ENCODE measurements at places on chromosomes 6 and 20.

- no peak for DNase-seq
These were observed at the start of gene SLC22A7 for GRCh38 chr6:43297644-43298564. TSS of gene SLC22A7 (plus strand) at chr6:43298260. CDS start at chr6:43298359, 99 bp downstream.

- DNase-seq, result no peak
These were observed 10.3 kb downstream of the RSPO4 start for GRCh38 chr20:991850-992249.

DNA sequence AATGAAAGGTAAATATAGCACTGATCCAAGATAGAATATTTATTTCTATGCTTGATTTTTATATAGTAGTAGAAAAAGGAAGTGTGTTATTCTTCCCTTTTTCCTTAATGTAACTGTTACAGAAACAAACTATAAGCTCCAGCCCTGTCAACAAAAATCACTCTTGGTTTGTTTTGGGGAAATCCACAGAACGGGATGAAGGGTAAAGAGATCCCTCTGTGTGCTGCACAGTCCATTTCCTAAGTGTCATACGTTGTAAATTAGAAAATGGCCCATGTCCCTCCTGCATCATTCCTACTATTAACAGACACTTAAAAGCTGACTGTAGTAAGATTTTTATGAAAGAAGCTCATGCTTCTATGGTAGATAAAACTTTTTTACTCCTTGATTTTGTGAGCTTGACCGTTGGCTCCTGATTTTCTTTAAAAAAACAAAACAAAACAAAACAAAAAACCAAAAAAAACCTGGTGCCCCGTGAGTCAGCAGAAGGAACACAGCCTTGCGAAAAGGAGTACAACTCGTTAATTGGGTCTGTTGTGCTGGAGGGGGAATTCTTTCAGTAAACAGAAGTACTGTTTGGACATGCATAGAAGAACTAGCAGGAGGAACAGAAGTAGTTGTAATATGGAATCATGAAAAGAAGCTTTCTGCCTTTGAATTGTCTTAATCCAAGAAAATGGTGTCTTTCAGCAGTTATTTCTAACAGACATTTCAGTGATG lies 67.5 kb downstream of the RTN4IP1 start:
- DNase-seq, result no peak

- no peak for DNase-seq
These were observed 102.1 kb downstream of the CEBPB start for GRCh38 chr20:50292591-50293283.

DNA sequence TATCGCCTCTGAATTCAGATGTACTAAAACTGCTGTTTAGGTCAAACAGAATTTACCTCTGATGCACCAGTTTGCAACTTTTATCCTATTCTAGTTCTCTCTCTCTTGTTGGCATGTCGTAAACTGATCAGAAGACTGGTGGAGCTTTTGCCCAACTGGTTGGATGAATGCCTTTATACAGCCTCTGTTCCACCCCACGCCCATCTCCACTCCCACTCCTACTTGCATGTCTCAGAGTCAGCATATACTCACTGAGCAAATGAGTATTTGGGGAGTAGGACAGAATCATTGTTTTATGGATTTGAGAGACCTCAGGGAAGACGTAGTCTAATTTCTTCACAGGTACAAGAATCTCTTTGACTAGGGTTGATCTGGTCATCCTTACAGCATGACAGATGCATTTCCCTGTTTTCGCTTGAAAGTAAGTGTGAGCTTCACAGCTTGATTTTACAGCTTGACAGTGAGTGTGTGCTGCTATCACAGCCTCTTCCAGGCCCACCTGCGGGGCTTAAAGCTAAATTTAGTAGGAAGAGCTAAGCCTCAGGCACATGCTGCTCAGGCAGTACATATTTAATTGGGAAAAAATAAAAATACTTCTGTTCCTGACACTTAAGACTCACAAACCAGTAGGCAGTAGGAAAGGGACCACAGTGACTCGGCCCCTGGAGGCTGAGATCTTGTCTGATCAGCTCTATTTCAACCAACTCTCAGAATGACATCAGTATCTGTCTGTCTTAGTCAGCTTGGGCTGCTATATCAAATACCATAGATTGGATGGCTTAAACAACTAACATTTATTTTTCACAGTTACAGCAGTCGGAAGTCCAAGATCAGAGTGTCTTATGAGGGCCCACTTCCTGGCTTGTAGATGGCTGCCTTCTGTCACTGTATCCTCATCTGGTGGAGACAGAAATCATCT lies 30.4 kb downstream of the TRMT6 start:
- DNase-seq, result no peak

DNA sequence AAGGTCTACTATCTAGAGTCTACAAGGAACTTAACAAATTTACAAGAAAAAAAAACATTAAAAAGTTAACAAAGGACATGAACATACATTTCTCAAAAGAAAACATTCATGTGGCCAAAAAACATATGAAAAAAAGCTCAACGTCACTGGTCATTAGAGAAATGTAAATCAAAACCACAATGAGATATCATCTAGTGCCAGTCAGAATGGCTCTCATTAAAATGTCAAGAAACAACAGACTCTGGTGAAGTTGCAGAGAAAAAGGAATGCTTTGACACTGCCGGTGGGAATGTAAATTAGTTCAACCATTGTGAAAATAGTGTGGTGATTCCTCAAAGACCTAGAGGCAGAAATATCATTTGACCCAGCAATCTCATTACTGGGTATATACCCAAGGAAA lies 48.3 kb downstream of the OGFRL1 start:
- no peak for DNase-seq

DNA sequence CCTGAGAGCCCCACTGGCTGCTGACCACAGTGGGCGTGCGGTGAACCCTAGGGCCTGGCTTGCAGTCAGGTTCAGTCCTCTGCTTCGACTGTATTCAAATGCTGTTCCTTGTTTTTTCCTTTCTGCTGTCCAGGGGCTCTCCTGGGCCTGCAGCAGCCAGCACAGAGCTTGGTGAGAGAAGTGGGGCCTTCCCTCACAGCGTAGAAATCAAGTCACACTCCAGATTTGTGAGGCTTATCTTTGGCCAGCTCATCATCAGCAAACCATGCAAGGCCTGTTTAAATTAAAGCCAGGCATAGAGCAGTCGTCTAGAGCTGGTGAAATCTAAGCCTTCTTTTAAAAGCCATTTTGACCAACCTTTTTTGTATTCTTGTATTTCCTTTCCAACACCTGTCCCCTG lies 8.4 kb downstream of the FAM120B start:
- no peak for DNase-seq

- DNase-seq, result peak; percentile 61
These were observed 2.7 kb upstream of the COL12A1 start for GRCh38 chr6:75208298-75209183.

- no peak for DNase-seq
These were observed 19.2 kb upstream of the LMBRD1 start for GRCh38 chr6:69816026-69816425.

DNA sequence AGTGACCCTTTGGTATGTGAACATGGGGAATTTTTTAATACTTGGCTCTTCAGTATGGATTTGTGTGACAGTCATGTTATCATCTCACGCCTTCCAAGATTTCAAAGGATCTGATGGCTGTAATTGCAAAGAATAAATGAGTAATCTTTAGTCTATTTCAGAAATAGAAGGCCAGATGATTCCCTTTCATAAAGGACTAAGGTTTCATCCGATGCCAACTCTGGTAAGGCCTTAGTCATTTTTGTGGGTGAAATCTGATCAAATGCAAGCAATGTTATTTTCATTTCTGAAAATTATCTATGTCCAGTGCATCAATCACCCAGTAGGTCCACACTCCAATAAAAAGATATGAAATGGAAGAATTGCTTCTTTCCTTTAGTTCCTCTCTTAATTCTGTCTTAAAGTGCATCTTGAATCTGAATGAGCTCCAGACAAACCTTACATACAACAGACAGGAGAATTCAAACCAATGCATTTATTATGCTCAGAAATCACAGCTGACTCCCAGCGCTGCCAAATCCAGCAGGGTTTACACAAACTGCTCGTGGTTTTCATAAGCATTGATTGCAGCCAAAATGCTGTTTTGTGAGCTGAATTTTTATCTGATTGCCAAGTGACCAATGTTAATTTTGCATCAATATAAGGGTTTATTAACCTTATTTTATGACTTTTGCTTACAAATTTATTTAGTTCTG lies 565.2 kb upstream of the MARCKS start:
- DNase-seq, result no peak

- DNase-seq, result no peak
These were observed 197.6 kb downstream of the GMDS start for GRCh38 chr6:2047855-2048254.

GRCh38 chr6:125780540-125781313 lies 10.0 kb upstream of the NCOA7 start:
- DNase-seq, result peak; percentile 89

- DNase-seq, result no peak
These were observed 3.6 kb downstream of the AIG1 start for GRCh38 chr6:143064271-143064670.

DNA sequence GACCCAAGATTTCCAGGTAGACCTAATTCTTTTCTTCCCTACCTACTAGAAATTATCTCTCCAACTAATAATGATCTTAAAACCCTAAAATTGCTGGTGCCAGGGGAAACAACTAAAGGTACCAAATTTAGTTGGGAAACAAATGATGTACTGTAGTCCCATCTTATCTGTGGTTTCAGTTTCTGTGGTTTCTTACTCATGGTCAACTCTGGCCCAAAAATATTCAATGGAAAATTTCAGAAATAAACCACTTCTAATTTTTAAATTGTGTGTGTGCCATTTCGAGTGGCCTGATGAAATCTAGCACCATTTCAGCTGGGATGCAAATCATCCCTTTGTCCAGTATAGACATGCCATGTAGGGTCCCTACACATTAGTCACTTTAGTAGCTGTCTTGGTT lies 475.2 kb upstream of the EPHA7 start:
- no peak for DNase-seq

DNA sequence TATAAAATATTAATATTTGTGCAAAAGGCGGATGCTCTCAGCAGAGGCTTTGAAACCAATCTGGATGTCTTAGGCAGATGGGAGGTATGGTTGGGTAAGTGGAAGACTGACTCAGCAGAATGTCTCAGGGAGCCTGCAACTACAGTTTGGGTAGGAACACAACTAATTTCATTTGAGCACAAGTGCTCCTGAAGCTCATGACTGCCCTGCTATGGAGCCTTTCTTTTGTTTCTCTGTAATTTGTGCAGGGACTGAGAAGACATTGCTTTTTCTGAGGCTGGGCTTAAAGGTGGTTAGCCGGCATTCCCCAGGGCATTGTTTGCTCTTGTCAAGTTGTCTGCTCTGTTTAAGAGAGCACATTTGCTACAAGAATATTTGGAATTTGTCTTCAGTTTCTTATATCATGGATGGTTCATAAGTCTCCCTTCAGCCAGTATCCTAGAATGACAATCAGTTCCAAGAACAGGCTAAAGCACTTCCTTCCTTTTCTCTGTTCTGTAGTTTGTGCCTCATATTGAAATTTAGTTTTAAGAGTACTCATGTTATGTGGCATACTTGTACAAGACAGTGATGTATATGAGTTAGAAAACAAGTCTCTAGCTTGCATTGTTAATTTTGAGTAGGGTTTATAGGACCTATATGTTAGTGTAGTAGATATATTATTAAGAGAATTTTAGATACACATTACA lies 208.3 kb downstream of the ZFAND3 start:
- DNase-seq, result no peak

DNA sequence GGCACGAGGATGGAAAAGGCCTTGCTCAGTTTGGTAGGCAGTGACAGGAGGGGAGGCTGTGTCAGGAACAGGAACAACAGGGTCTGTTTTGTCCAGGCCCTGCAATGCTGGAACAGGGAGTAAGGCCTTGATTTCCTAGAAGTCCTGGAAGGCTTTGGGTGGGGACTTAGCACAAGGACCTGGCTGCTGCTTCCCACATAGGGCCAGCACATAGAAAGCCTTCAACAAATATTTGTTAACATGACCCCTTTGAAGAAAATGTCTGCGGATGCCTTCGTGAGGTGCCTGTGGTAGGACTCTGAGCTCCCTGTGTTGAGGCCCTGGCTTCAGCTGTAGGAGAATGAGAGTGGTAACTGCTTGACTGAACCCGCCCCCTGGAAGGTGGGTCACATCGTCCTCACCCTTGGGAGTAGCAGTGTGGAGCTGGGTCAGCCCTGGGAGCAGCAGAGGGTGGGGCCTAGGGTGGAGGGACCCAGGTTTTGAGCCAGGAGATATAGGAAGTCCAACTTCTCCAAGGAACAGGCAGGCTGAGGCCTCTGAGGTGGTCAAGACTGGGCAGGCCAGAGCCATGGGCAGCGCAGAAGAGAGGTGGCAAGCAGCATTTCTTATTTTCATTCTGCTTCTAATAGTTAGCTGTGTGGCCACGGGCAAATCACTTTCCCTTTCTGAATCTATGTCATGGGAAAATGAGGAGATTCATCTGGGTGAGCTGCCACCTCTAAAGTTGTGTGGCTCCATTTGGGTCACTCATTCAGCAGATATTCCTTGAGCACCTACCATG lies 50.0 kb downstream of the CNBD2 start:
- DNase-seq, result no peak

DNA sequence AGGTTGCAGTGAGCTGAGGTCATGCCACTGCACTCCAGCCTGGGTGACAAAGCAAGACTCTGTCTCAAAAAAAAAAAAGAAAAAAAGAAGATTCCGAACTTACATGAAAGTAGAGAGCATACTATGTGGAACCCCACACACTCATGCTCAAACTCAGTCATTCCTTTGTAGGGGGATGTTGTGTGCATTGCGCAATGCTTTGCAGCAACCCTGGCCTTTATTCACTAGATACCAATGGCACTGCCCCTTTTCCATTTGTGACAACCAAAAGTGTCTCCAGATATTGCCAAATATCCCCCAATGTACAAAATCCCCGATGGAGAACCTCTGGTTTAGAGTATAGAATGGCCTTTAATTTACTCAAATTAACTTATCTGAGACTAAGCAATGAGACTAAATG lies 158.6 kb downstream of the GJA1 start:
- DNase-seq, result no peak

DNA sequence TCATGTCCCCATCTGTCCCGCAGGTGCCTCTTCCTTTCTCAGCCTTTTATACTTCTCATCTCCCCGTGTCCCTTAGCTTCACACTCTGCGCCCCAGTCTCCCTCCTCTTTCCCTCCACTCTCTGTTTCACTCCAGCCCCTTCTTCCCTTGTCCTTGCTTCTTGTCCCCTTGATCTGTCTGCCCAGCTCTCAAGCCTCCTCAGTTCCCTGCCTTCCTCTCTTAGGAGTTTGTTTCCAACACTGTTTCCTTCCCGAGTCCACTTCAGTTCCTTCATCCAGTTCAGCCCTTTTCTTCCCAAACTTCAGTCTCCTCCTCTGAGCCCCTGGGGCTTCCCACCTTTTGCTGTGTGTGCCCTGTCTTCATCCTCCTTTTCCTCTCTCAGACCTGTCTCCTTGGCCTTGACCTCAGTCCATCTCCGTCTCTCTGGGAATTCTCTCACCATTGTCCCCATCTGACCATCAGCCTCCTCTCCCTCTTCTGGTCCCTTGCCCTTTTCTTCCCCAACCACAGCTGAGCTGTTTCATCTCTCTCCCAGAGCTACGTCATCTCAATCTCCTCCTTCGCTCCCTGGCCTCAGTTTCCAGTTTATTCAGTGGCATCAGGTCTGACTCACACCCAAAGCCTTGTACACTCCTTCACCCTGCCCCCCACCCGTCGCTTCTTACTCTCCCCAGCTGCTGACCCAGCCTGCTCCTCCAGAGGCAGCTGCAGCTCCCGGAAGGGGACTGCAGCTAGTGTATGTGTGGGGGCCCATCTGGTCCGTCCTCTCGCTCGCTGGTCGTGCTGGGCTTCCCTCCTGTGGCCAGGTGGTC lies 2.7 kb upstream of the DDR1 start:
- DNase-seq, result peak; percentile 91
